ENCODE measurements at places on chromosomes 3 and 15. TPM values are rescaled to one million over a fixed set of nuclear protein-coding genes. Genes with fewer than 3 reads are reported as not detected.

GRCh38 chr3:173584838-173585831 lies 187.6 kb downstream of the NLGN1 start:
- peak; percentile 45 for DNase-seq

DNA sequence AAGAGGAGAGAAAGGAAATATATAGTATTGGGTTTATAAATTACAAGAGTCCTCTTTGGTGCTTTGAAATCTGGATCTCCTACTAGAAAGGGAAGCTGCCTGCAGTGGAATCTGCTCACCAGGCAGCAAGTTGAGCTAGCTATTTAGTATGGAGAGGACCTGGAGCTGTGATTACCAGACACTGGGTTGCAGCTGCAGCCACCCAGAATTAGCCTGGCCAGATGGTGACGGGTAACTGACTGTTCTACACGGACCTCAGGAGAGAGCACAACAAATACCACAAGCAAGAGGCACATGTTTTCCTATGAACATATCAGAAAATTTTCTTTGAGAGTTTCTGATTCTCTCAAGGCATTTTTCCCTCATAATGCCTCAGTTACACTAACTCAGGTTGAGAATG lies 46.5 kb downstream of the SYNPR start:
- DNase-seq: no peak

- no peak for DNase-seq
Measured at GRCh38 chr15:65209701-65210643, 1.3 kb downstream of the CILP start.

RCCD1 gene
- total RNA-seq: 22.7 TPM

ZNF80 gene
- total RNA-seq: not detected

DNA sequence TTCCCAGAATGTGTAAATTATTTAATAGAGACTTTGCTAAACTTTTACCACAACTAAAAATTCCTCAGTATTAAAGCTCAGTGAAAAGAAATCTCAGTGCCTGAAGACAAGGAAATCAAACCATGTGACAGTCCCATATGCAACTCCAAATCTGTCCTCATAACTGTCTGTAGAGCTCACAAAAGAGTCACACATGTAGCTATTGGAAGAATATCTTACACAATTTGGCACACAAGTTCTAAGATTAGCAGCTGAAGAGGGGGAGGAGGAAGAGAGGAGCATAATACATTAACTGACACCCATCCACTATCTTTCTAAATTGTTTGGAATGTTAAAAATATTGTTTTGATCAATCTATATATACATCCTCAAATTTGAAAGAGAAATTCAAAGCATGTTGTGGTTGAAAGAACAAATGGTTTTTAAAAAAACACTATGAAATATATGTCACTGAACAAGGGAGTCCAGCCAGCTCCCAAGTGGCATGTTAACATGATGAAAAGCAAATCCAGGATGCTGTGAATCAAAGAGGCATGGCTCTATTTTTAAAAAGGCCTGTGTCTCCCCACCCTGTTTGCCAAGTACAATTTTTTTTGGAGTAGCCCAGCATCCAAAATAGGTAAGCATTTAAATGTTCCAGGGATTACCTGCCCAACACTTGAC lies 126.3 kb upstream of the NANOGP8 start:
- DNase-seq: no peak

DNA sequence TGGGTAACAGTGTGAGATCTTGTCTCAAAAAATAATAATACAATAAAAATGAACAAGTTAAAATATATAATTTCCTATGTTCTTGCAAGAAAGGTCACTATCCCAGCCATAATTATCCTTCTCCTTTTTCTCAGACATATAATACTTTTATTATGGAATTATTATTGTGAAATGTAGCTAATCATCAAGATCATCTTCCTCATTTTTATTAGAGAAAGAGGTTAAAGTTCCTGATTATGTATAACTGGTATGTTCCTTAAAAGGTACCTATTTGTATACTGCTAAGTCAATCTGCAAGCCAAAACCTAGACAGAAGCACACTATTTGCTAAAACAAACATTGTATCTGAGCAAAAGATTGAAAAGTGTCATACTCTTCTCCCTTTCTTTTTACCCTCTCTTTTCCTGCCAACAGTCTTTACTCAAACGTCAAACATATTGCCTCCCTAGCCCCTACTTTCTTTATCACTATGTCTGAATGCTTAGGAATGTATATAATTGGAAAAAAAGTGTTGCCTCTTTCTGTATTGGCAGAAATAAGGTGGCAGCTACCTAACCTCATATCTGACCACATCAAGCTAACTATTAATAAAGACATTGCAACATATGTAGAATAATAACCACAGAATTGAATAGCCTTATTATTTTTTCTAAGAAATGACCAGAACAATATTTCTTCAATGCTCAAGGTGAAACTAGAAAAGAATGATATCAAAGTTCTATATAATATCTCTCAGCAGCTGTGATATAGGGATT lies 18.5 kb downstream of the SEC11A start:
- DNase-seq: no peak

DNA sequence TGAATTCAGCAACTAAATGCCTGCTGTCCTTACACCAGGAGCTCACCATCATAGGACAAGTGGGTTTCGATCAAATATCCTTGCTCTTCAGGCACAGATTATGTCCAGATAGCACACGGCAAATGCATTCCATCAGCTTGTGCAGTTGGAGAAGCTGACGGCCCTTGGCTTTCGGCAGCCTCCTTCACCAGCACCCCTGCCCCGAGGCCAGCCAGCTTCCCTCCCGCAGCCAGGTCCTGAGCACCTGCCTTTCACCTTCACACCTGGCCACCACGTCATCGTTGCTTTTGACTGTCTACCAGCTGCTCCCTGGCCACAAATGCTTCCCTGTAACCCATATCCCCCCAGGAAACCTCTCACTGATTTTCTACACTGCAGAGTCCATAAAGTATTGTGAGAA lies 355.5 kb downstream of the OCA2 start:
- no peak for DNase-seq

- DNase-seq: no peak
Measured at GRCh38 chr3:15977598-15978232, 179.9 kb upstream of the ANKRD28 start.

GRCh38 chr3:11362600-11362999 lies 90.4 kb downstream of the ATG7 start:
- peak; percentile 56 for DNase-seq

PRTG gene
- total RNA-seq: 0.45 TPM

- no peak for DNase-seq
Measured at GRCh38 chr15:68211656-68212320, 6.7 kb upstream of the CALML4 start.

DNA sequence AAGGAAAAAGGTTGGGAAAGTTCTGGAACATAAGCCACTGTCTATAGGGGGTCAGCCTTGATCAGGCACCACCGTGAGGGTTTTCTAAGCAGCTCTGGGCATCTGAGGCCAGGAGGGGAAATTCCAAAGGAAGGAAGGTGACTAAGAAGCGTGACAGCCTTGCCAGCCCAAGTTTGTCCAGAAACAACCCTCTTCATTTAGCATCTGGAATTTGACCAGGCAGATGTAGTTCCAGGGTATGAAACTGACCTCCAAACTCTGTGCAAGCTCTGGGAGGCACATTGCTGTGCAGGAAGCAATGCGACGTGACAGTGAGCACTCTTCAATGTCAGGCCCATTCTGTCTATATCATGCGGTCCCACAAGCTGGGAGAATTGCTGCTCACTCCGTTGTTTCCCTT lies 85.4 kb upstream of the TPM1 start:
- peak; percentile 42 for DNase-seq

GRCh38 chr15:100616700-100617099 lies 14.3 kb downstream of the ASB7 start:
- DNase-seq: no peak

CTXN2 gene
- total RNA-seq: not detected

DNA sequence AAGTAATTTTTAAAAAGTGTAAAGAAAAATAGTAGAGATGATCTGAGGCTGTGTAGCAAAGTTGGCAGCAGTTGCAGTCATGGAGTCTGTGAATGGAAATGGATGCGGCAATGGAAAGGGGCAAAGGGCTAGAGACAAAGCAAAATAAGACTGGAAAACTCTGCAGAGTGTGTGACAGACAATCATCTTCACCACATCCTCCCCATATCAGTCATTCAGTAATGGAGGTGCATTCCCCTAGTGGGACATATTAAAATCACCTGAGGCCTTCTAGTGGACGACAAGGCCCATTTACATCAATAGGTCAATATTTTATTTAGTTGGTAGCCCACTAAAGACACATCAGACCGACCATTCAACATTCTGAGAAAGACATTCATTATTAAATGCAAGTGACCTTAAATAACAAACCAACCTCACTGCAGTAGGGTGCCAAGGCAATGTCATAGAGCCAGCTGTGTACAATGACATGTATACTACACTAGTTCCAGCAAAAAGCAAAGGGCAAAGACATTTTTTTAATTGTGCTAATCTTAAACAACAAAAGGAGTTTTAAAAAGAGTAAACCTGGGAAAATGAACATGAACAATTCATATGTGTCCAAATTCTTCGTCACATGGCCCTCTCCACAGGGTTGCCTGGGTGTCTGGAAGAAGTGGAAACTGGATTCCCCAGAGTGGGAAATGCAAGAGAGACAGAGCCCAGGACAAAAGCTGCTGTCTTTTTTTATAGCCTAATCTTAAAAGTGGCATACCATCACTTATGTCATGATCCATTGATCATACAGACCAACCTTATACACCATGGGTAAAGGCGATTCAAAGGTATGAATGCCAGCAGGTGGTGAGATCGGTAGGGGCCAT lies 15.6 kb upstream of the RAP2B start:
- no peak for DNase-seq

ERICH6 gene
- total RNA-seq: 0.41 TPM

DNA sequence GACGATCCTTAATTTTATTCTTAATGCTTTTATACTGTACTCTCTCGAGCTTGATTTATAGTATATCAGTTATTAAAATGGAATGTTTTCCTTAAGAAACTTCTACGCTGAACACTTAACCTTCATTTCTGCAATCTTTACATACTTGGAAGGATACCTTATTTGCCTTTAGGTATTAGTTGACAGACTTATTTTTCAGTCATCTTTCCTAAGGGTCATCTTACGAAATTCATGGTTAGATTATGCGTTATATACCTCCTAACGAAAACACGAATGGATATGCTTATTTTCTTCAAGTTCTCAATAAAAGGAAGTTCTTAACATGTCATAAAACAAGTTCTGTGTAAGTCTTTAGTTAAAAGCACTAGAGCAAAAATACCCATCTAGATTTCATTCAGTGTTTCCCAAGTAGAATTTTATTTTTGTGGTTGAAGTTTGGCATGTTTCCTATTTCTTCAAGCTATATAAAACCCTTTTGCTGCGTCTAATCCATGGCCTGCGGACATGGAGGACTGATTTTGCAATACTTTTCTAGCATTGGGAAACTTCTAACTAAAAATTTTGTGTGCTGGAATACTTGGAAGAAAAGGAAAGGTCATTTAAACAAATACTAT lies 231.3 kb downstream of the TP63 start:
- DNase-seq: peak; percentile 82

GRCh38 chr3:158337110-158337509 lies 227.2 kb downstream of the RSRC1 start:
- DNase-seq: no peak

SPTSSB gene
- total RNA-seq: not detected

DNA sequence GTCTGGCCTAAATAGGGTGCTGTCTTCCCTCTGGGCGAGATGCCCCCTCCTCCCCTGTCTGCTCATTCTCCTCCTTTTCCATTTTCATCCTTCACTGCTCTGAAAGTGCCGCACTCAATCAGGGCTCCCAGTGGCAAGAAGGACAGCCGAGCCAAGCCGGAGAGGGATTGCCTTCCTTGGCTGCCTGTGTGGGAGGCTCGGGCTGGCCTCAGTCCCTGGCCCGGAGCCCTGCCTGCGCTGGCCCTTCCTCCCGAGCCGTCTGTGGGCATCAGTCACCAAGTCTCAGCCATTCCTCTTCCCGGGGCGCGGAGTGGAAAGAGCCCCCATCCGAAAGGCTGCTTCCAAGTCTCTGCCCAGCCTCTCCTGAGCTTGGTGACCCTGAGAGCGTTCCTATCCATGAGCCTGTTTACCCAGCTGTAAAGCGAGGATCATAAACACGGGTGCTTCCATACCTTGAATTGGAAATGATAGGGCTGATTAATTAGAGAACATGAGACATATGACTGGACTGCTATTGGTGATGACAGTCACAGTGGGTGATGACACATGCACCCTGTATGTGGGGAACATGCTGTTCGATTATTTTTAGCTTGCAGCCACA lies 59.1 kb upstream of the TLE3 start:
- DNase-seq: peak; percentile 30

DNA sequence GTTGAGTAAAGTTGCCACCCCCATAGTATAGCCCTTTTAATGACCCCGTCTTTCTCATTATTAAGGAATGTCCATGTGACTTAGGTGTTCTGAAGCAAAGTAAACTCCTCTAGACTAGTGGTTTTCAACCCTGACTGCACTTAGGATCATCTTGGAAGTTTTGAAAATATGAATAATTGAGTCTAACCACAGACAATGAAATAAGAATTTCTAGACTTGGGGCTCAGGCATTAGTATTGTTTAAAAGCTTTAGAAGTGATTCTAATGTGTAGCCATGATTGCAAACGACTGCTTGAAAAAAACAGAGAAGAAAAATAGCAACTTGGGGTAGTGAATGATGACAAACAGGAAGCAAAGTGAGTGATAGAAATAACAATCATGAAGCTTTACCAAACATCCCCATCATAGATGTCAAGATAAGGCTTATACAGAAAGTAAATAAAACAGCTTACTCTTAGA lies 35.0 kb downstream of the ALCAM start:
- no peak for DNase-seq

DNA sequence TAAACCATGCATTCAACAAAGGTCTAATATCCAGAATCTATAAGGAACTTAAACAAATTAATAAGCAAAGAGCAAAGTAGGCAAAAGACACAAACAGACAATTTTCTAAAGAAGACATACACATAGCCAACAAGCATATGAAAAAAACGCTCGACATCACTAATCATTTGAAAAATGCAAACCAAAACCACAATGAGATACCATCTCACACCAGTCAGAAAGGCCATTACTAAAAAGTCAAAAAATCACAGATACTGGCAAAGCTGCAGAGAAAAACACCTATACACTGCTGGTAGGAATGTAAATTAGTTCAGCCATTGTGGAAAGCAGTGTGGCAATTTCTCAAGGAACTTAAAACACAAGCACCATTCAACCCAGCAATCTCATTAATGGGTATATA lies 53.8 kb downstream of the FSIP1 start:
- DNase-seq: no peak

DOCK3 gene
- total RNA-seq: 0.36 TPM

PPM1L gene
- 1.4 TPM for total RNA-seq

SLC27A2 gene
- total RNA-seq: not detected

DGKG gene
- total RNA-seq: 0.27 TPM

DNA sequence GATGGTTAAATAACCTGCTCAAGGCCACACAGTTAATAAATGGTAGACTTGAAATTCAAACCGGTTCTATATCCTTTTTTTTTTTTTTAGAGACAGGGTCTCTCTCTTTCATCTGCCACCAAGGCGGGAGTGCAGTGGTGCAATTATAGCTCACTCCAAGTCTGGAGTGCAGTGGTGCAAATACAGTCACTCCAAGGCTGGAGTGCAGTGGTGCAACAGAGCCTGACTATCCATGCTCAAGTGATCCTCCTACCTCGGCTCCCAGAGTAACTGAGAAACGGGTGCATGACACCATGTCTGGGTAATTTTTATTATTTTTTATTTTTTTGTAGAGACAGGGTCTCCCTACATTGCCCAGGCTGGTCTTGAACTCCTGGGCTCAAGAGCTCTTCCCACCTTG lies 23.4 kb downstream of the DPP8 start:
- no peak for DNase-seq

GP5 gene
- 0.49 TPM for total RNA-seq

SMAD6 gene
- 27.2 TPM for total RNA-seq

C2CD4B gene
- total RNA-seq: not detected
